Pulmonary artery endothelial cell (primary cell): ENCODE measurements at places on chromosomes 4 and X. TPM values are rescaled to one million over a fixed set of nuclear protein-coding genes. Genes with fewer than 3 reads are reported as not detected.

DNA sequence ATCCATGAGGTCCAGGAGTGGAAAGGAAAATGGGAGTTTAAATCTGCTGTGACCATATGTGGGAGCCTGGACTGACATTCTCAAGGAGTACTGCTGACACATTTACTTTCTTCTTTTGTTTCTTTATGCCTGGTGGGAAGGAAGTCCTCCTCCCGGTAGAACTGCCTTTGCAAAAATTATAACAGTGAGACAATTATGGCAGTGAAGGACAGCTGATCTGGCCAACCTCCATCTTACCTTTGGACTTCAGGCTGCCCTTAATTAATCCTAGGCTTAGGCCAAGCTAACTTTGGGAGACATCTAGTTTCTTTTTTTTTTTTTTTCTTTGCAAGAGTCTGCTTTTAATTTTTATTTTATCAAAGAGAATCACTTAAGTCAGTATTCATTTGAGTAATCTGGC lies 61.3 kb downstream of the SPINK2 start:
- no peak for DNase-seq

DNA sequence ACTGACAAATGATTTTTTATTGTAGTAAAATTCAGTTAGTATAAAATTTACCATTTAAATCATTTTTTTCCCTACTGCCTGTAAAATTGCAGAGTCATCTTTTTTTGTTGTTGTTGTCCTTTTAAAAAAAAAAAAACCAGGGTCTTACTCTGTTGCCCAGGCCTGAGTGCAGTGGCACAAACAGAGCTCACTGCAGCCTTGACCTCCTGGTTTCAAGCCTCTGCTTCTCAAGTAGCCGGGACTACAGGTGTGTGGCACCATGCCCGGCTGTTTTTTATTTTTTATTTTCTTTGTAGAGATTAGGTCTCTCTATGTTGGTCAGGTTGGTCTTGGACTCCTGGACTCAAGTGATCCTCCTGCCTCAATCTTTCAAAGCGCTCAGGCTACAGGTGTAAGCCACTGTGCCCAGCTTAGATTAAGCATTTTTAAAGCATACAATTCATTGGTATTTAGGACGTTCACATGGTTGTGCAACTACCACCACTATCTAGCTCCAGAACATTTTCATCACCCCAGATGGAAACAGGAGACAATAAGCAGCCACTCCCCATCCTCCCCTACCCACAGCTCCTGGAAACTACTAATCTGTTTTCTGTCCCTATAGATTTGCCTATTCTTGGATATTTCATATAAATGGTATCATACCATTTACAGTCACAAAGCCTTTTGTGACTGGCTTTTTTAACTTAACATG lies 59.7 kb upstream of the PGRMC2 start:
- no peak for DNase-seq

- no peak for DNase-seq
These were observed 85.5 kb downstream of the USP46 start for GRCh38 chr4:52573551-52573950.

- DNase-seq = no peak
These were observed 793.7 kb upstream of the LCORL start for GRCh38 chr4:18815081-18815778.

The ZCCHC12 gene
- 0.07 TPM in 1 of 2 replicates, not detected in the other for total RNA-seq

The TACC3 gene
- 18.1 and 34.7 TPM in 2 replicates for total RNA-seq

The ATXN3L gene
- not detected in 2 replicates for total RNA-seq
